ENCODE measurements at places on chromosomes 3 and 15.

- DNase-seq: no peak
These were observed 12.7 kb downstream of the PROS1 start for GRCh38 chr3:93961026-93961425.

DNA sequence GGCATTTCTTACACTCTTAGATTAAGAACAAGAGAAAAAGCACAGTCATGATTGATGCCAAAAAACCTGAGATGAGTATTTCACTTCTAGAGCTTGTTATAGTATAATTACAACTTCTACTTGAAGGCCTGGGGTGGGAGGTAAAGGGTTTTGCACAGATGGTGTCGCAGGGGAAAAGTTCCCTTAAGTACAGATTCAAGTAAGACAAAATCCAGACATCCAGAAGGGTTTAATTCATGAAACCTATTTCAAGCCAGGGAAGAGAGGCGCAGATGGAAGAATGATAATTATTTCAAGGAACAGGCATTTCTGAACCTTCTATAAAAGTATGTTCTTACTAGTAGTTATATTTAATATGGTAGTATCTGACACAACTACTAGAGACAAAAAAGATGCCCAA, 70.6 kb downstream of the TM4SF4 start:
- DNase-seq: no peak

DNA sequence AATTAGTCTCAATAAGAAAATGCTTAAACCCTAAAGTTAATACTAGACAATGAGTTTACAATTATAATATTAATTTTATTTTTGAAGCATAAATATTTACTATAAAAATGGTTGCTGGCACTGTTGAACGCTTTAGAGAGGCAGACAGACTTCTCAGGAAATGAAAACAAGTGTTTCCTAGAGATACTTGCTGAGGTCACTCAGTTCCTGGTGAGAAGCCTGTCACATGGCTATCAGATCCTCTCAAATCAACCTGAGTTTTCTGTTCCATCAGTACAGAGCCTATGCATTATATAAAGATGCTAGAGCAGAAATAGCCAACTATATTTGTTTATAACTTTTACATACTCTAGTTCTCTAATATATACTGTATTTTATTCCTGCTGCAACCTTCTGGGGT, 109.2 kb downstream of the MYO5A start:
- DNase-seq: no peak

GRCh38 chr3:184039414-184039813, 7.9 kb downstream of the HTR3D start:
- DNase-seq: no peak

DNA sequence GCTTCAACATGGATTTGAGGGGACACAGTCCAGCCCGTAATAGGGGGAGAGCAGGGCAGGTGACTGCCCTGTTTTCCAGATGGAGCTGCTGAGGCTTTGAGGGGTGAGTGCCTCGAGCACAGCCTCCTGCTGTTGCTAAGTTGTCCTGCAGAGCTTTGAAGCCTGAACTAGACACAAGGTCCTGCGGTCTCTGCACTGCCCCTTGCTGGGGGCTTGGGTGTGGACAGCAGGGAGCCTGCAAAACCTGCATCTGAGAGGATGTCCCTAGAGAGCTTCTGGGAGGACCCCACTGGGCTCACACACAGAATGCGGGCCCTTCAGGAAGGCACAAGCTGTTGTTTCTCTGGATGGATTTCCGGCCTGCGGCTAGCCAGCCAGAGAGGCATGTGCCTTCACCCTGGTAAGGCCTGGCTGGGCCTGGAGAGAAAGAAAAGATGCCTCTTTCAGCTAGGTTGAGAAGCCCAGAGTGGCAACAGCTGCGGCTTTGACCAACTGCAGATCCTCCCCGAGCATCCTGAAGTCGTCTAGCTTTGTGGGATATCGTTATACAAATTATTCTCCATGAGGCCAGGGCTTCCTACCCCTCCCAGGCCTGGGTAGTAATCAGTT, 226.2 kb downstream of the SLCO3A1 start:
- no peak for DNase-seq

DNA sequence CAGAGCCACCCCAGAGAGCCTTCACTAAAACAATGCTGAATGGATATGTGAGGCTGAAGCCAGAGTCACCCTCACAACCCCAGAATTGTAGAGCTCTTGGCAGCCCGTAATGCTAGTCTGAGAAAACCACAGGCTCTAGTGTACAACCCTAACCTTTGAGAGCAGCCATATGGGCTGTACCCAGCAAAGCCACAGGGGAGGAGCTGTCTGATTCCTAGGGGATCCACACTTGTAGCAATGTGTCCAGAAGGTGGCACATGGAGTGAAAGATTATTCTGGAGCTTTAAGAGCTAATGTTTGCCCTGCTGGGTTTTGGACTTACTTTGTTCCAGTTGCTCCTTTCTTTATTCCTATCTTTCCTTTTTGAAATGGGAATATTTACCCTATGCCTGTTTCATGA, 626.8 kb downstream of the GRM7 start:
- DNase-seq: no peak

- no peak for DNase-seq
These were observed 26.8 kb downstream of the PARL start for GRCh38 chr3:183857863-183858262.

DNA sequence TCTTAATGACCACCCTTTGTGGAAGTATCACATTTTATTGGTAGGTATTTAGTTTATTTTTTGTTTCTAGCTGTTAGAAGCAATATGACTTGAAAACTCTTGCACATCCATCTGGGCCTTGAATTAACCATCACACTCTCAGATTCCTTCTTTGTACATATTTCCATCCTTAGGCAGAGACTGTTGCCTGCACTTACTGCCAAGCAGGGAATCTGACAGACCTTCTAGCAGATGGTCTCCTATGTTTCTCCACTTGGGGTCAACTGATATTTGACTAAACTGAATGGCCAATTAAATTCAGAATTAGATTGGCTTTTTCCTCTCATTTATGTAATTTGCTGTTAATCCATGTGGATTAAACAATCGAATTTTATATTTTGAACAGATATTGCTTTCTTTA, 324.9 kb upstream of the TGFBR2 start:
- no peak for DNase-seq

DNA sequence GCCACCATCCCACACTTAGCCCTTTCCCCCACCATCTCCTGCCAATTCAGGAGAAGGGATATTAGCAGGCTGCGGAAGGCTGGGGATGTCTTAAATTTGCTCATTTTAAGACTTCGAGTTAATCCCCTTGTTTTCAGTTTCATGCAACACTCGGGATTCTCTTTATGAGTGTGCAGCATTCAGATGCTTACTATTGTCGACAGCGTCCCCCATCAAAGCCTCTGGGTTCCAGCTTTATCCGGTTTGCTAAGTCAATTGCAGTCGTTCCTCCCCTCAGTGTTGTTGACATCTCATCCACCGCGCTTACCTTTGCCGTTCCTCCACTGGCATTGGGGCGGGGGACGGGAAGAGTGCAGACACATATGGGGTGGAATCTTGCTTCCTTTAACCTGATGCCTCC, 220.2 kb downstream of the VPS13C start:
- no peak for DNase-seq

DNA sequence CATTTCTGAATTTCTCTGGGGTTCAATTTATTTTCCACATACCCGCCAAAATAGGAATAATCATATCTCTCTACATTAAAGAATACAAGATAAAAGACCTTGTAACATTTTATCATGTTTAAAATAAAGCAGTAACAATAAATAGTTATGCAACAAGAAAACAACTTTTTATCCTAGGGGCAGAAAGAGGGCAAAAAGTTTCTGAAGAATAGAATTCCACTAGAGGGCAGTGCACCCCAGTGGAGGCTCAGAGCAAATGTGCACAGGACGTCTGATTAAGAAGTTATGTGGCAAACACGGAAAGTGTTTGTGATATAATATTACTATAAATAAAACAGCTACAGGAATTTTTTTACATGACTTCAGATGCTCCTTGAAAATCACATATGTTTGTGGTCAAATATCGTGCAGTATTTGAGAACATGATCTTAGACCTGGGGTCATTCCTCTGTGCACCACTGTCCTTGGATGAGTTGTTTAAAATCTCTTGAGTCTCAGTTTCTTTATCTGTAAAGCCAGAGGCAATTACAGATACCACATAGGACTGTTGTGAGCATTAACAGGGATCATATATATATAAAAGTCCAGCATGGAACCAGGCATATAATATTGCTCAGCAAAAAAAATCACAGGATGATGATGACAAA, 13.2 kb upstream of the PIK3R4 start:
- DNase-seq: peak; percentile 22

GRCh38 chr3:12522721-12523120, 22.6 kb downstream of the MKRN2OS start:
- no peak for DNase-seq

GRCh38 chr3:124091716-124092115, 99.8 kb upstream of the ROPN1 start:
- DNase-seq: no peak

GRCh38 chr15:67082007-67082536, 16.7 kb downstream of the SMAD3 start:
- DNase-seq: no peak

DNA sequence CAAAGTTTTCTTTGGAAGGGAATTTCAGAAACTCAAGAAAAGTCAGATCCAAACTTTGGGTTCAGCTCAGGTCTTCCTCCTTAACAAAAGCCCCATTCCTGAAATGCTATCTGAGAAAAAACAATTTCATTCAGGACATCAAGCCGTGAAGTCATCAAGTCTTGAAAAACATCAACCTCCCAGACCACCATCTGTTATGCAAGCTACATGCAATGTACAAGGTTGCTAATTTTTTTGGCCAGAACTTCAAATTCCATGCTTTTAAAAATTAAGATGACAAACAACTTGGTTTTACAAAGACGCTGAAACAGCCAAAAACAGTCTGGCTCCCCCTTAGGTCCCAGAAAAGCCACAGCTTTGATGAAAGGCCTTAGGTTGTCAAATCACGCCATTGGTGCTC, 53.9 kb upstream of the WNT5A start:
- no peak for DNase-seq

GRCh38 chr3:30628901-30629590, 22.6 kb downstream of the TGFBR2 start:
- DNase-seq: no peak

DNA sequence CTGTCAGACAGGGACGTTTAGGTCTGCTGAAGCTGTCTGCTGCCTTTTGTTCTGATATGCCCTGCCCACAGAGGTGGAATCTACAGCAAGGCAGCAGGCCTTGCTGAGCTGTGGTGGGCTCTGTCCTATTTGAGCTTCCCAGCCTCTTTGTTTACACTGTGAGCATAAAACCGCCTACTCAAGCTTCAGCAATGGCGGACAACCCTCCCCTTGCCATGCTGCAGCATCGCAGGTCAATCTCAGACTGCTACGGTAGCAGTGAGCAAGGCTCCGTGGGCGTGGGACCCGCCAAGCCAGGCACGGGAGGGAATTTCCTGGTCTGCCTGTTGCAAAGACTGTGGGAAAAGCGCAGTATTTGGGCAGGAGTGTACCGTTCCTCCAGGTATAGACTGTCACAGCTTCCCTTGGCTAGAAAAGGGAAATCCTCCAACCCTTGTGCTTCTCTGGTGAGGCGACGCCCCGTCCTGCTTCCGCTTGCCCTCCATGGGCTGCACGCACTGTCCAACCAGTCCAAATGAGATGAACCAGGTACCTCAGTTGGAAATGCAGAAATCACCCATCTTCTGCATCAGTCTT, 71.4 kb downstream of the SPSB4 start:
- no peak for DNase-seq

GRCh38 chr15:68431792-68432401, at the start of gene ITGA11:
Gene ITGA11 (minus strand): TSS chr15:68432163. CDS start chr15:68432066, 97 bp downstream.
- DNase-seq: no peak

GRCh38 chr3:155983834-155984474, 113.5 kb downstream of the GMPS start:
- no peak for DNase-seq

DNA sequence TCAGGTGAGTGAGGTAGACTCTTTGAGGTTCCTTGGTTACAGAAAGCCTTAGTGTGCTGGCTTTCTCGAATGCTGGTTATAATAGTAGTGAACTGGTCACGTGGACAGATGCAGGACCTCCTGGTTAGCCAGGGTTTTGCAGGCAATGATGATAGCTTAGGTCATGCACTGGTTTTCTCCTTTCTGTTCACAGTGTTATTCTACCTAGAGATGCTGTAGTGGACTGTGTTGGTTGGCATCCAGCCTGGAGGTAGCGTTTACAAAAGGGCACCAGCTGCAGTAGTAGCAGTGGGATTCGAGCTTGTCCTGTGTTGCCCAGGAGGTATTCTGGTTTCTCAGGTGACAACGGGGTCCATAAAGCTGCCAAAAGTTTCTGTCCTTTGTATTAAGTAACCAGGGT, 27.0 kb downstream of the PCCB start:
- no peak for DNase-seq

DNA sequence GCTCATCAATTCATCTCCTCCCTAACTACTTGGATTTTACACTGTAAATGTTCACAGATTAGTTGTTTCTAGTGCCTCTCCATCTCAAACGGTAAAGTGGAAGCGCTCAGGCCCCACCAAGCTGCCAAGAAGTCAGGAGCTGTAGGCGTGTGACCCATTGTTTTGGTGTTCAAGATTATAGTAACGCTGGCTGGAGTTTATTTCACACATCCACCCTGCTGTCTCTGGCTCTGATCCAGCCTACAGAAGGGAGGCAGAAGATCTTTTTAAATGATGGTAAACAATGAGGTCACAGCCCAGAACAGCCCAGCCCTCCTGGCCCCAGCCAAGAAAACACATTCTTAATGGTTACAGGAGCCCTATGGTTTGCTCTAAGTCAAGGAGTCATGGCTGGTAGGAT, 25.7 kb upstream of the GALNT15 start:
- no peak for DNase-seq

GRCh38 chr3:41477399-41478014, 278.2 kb downstream of the CTNNB1 start:
- no peak for DNase-seq

DNA sequence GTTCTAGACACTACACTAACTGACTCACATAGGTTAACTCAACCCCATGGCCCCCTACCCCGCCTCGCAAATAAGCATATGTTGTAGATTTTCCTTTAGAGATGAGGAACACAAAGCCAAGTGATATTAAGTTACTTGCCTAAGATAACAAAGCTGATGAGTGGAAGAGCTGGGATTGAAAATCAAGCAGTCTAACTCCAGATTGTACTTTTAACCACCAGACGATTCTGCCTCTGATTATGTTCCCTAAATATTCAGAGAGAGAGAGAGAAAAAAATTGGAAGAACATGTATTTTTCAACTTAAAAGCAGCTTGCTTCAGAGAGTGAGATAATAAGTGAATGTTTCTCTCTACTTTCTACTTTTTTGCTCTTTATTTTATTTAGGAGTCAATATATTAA, 66.9 kb upstream of the THBS1 start:
- DNase-seq: no peak

GRCh38 chr15:49232236-49232806, 62.3 kb downstream of the GALK2 start:
- DNase-seq: no peak
